ENCODE measurements at places on chromosomes 7 and 10.

GRCh38 chr7:88789480-88790064 is 6.0 kb downstream of the TEX47 start:
- no peak for DNase-seq

- DNase-seq = no peak
Measured at GRCh38 chr7:142770661-142771352, at the start of gene PRSS2. PRSS2 (plus strand) TSS chr7:142770970; CDS start chr7:142770983, 13 bp downstream.

GRCh38 chr7:30206942-30207341 is 72.2 kb downstream of the MTURN start:
- no peak for DNase-seq

- no peak for DNase-seq
Measured at GRCh38 chr7:77276120-77276519, 76.5 kb upstream of the FGL2 start.

DNA sequence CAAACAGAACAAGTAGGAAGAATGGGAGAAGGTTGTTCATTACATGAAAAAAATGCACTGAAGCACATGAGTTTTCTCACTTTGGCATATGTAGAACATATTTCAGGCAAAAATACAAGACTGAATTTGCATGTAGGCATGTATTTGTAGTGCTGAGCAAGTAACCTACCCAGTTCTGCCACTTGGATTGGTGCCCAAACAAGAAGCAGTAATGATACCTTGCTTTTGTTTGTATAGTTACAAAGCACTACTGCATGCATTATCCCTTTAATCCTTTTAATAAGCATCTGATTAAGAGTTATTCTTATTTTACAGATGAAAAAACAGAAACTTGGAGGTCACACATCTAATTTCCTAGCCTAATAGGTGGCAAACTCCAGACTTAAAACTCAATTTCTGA is 23.1 kb upstream of the CTTNBP2 start:
- no peak for DNase-seq

Measured in BJ (cell line).